ENCODE measurements at places on chromosomes 1 and 21. TPM values are rescaled to one million over a fixed set of nuclear protein-coding genes. Genes with fewer than 3 reads are reported as not detected.

Gene BCL2L15
- not detected for total RNA-seq

Gene NCAM2
- total RNA-seq, result 2.3 TPM

Gene DUSP12
- 36.9 TPM for total RNA-seq

Gene CIART
- total RNA-seq, result 15.3 TPM

Gene PKNOX1
- 41.5 TPM for total RNA-seq

Gene TGFB2
- total RNA-seq, result 21.8 TPM

DNA sequence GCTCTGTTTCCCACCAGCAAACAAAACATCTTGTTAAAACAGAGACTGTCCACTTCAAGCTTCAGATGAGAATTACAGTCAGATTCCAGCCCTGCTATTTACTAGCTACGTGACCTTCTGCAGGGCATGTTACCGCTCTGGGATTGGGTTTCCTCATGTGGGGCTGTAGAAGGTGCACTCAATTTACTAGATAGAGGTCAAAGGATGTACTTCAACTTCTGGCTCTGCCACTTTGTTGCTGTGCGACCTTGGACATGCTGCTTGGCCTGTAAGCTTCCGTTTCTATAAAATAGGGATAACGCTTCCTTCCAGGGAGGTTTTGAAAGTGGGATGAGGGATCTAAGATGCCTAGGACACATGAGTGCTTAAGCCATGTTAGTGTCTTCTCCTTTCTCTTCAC, 46.0 kb upstream of the LRIG2 start:
- no peak for DNase-seq

GRCh38 chr1:35857830-35858229, 25.2 kb upstream of the AGO1 start:
- DNase-seq, result no peak

- no peak for DNase-seq
Measured at GRCh38 chr1:158989424-158989823, 20.3 kb upstream of the IFI16 start.

GRCh38 chr21:27045281-27045985, 78.5 kb upstream of the ADAMTS5 start:
- no peak for DNase-seq

- DNase-seq, result peak; percentile 26
Measured at GRCh38 chr1:14108356-14109275, 408.6 kb downstream of the PRDM2 start.

DNA sequence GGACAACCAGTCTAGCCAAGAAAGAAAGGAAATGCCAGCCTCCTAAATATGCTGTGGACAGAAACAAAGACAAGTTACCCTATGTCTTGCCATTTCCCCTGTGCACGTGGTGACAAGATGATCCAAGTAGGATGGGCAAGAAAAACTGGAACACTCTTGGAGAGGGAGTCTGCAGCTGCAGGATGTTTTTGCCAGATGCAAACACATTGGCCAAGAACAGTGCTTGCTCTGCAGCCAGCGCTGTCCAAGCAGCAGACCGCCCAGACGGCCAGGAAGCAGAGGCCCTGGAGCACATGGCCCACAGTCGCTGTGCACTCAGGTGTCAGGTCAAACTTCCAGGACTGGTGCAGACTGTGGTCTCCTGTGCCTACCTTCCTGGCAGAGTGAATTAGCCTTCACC, 189.3 kb downstream of the SLC35F3 start:
- no peak for DNase-seq

GRCh38 chr1:114585231-114585630, 3.8 kb upstream of the BCAS2 start:
- DNase-seq, result peak; percentile 10
